Activated CD8-positive, alpha-beta memory T cell treated with anti-CD3 and anti-CD28 coated beads for 1 hour (primary cell): ENCODE measurements at places on chromosomes 3 and 15.

DNA sequence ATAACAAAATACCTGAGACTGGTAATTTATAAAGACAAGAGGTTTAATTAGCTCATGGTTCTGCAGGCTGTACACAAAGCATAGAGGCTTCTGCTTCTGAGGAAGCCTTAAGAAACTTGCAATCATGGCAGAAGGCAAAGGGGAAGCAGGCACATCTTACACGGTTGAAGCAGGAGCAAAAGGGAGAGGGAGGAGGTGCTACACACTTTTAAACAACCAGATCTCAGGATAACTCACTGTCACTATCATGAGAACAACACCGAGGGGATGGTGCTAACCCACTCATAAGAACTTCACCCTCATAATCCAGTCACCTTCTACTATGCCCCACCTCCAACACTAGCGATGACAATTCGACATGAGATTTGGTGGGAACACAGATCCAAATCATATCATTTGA, 54.4 kb downstream of the ATP8B4 start:
- DNase-seq, result no peak

DNA sequence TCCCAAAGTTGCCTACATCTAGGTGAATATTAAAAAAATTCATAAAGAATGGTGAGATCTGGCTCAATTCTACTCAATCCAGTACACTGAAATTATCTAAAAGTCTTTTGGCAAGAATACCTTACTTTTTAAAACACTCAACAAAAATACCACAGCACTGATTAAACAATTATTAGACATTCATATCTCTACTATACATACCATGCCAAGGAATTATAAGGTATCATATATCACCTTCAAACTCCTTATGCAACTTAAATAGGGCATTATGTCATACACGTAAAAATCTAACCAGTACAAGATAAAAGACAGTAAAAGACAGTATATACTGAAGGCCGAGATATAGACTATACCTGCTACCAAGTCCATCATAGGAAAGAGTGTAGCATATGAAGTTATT, 6.1 kb upstream of the ANKRD28 start:
- no peak for DNase-seq

GRCh38 chr15:38683382-38684242, 119.0 kb upstream of the RASGRP1 start:
- DNase-seq, result peak; percentile 54

DNA sequence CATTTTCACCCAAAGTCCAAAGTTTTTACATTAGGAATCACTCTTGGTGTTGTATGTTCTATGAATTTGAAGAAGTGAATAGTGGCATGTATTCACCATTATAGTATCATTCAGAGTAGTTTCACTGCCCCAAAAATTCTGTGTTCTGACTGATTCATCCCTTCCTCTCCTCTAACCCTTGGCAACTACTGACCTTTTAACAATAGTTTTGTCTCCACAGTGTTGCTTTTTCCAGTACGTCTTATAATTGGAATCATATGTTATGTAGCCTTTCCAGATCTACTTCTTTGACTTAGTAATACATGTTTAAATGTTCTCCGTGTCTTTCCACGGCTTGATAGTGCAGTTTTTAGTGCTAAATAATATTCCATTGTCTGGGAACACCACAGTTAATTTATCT, 379.0 kb upstream of the SGO1 start:
- DNase-seq, result no peak

- no peak for DNase-seq
These were observed 18.7 kb upstream of the ZXDC start for GRCh38 chr3:126494204-126494969.
